ENCODE measurements at places on chromosomes 16 and 17.

- DNase-seq: no peak
These were observed 789 bp downstream of the CSNK1D start for GRCh38 chr17:82272495-82273326.

- DNase-seq: no peak
These were observed 248.8 kb downstream of the HS3ST3A1 start for GRCh38 chr17:13352747-13353415.

GRCh38 chr16:3127745-3128144, 7.1 kb upstream of the ZNF213 start:
- no peak for DNase-seq

- no peak for DNase-seq
These were observed 3.4 kb downstream of the SCN4A start for GRCh38 chr17:63969278-63969677.

GRCh38 chr17:81910840-81911276, 341 bp downstream of the PCYT2 start:
- DNase-seq: peak; percentile 68

- peak; percentile 55 for DNase-seq
These were observed at the start of gene ANKRD13B for GRCh38 chr17:29592850-29593551. Gene ANKRD13B, plus strand, starts transcription at chr17:29593132. Its CDS starts 490 bp downstream, at chr17:29593622.

DNA sequence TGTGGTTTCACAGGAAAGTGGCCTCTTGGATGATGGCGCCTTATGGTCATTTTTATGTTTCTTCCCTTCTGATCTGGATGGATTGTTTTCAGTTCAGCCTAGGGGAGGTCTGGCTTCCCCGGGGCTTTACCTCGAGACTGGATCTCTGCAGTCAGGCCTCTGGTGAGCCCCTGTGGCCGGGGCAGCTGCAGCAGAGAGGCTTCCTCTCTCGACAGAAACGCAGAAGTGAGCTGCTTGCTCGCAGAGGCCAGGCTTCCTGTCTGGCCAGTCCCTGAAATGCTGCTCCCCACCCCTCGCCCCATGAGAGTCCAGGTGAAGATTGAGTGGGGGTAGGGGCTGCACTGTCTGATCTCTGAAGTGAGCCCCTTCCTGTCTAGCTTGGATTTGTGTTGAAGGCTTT, 44.0 kb downstream of the PLCG2 start:
- DNase-seq: no peak

DNA sequence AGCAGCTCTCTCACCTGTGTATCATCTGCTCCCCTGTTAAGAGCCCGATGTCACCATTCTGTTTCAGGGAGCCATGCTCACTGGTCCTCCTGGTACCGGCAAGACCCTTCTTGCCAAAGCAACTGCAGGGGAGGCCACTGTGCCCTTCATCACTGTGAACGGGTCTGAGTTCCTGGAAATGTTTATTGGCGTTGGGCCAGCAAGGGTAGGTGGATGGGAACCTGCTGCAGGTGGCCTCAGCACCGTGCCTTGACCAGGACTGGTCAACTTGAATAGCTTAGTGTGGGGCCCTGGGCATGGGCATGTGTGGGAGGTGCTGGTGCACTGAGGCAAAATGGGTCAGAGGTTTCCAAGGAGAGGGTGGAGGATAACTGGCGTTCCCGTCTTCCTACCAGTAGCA, 28.5 kb downstream of the DBNDD1 start:
- DNase-seq: no peak

DNA sequence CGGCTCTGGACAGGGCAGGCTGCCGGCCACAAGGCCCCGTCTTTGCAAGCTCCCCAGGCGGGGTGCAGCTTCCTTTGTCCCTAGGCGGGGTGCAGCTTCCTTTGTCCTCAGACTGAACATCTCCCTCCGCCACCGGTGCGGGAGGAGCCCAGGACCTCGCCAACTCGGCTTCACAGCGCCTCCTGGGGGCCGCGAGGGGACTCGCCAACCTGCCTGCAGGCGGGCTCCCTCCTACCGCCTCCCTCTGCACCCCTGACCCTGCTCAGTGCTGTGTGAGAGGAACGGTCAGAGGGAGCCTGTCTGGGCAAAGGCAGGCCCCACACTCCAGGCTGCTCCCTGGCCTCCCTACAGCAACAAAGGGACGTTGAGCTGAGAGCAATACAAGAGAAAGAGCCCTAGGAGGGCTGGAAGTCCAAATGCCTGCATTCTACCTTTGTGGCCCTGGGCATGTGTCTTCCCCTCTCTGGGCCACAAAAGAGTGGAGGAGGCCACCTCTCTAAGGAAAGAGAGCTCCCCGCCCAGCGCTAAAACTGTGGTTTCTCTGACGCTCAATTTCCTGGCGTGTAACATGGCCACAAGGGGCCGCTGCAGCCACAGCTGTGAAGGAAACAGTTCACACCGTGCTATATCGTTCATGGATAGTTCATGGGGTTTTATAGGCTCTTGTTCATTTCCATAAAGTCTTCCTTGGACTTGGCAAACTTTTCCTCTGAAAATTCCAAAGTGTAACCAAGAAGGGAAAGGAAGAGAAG, 20.9 kb upstream of the KRT19 start:
- DNase-seq: peak; percentile 88

DNA sequence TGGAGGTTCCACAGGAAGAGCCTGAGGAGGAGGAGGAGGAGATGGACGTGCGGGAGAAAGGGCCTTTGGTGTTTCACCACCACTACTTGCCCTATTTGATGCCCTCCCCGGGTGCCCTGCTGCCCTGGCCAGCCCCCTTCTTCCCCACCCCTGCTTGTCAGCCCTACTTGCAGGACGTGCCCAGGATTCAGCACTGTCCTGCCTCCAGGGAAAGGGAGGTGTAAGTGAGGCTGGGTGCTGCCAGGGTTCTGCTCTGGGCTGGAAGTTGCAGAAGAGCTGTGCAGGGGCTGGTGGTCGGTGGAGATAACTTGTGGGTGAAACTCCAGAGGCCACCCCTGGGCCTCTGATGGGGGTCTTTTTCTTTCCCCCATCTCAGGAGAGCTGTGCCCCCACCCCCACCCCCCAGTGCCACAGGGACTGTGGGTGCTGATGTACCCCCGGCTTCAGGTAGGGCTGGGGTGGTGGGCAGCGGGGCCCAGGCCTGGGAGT, 3.0 kb downstream of the PRR29 start:
- no peak for DNase-seq
